Stimulated activated CD4-positive, alpha-beta T cell treated with anti-CD3 and anti-CD28 coated beads, Interleukin-12 subunit alpha, Interleukin-12 subunit beta, amount 100 ng/mL, for 4 hours (primary cell): ENCODE measurements at places on chromosomes 7 and 10.

- DNase-seq, result no peak
Observed at GRCh38 chr10:120793088-120793487, 58.1 kb upstream of the WDR11 start.

DNA sequence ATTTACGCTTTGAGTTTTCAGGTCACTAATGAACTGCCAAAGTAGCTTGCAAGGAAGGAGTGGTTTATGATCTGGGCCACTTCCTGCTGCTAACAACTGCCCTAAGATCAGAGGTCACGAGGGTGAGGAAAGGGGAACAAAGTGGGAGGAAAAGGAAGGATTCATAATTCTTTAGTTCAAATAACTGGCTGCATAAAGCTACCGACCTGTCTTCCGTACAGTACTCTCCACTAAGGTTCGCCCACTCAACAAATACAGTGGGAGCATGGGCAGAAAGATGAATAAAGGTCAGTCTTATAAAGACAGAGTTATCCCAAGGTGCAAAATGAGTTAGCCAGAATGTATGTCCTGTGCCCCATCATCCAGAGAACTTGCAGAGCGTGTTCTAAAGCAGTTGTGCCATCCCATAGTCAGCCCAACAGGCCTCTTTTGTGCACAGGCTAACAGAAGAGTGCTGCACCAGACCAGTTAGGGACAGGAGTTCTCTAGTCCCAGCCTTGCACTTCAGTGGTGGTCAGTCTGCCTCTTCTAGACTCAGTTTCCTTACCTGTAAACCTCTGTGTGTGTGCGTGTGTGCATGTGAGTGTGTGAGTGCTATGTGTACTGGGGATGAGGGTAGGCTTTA, 65.9 kb downstream of the CREB3L2 start:
- no peak for DNase-seq

DNA sequence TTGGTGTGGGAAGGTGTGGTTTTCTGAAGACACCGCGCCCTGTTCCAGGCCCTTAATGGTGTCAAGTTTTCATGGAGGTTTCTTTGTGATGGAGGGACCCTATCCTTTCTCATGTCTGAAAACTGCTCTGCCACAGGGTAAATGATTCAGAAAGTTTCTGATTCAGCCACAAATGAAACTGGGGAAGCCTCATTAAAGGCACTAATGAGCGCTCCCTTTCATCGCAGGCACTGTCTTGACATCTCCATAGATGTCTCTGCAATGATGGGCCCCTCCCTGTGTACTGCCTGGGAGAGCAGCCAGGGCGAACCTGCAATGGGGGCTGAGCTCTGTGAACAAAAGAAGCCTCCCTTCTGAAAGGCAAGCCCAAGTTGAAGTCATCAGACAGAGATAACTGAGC, 355.3 kb downstream of the PRPF18 start:
- DNase-seq, result no peak

GRCh38 chr10:130905386-130905785, 406.1 kb downstream of the TCERG1L start:
- DNase-seq, result no peak

GRCh38 chr10:125137601-125138438, 22.5 kb downstream of the CTBP2 start:
- no peak for DNase-seq

DNA sequence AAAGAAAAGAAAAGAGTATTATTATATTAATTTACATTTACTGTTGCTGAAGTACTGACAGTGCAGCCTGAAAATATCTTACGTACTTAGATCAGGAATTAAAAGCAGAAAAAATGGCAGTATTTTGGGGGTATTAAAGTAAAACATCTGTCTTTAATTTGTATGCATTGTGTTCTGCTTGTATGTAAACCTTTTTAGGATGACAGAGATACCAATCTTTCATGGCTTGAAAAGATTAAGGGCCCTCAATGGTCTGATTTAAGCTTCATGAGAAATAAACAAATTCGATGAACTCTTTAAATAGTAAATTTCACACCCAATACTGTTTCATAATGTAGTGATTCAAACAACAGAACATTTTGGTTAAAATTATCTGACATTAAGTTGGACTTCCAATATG, 116.3 kb downstream of the MLLT10 start:
- DNase-seq, result no peak

- no peak for DNase-seq
Observed at GRCh38 chr10:125103924-125104323, 56.4 kb downstream of the CTBP2 start.

GRCh38 chr10:126930131-126930882, 25.1 kb downstream of the DOCK1 start:
- no peak for DNase-seq

DNA sequence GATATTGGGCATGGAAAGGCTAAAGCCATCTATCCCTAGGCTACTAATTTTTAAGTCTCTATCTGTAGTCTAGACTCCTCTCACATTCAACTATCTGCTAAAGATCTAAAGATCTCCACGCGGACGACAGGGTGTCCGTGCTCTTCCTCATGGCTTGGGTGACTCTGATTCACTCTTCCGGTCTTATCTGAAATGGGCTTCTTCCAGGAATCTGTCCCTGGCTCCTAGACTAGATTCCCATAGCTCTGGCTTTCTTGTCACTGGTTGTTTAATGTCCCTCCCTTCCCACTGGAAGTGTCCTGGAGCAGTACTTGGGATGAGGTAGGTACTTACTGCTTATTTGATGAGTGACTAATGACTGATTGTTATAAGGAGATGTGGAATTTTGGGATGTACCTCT, 62.0 kb upstream of the PODXL start:
- DNase-seq, result no peak

DNA sequence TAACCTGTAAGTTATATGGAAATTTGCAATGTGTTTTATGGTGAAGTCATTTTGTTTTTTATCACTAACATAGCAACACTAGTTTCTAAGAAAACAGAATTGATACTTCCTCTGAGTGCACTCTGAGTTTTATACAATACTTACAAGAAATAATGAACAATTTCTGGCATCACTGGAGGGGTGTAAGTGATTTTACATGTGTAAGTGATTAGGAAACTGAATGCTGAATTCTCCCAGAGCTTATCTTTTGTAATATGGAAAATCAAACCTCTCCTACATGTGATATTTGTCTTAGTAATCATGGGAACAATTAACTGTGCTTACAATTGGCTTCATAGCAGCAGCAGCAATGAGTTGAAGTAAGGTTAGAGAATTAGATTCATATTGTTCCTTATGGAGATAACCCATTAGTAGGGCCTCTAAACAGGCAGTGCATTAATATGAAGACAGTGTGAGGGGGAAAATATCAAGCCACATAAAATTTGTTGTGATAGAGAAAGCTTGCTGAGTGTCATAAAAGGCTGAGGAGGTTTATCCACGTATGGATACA, 37.4 kb downstream of the SEMA3C start:
- DNase-seq, result no peak

- DNase-seq, result no peak
Observed at GRCh38 chr10:62661143-62661542, 143.4 kb upstream of the ADO start.

DNA sequence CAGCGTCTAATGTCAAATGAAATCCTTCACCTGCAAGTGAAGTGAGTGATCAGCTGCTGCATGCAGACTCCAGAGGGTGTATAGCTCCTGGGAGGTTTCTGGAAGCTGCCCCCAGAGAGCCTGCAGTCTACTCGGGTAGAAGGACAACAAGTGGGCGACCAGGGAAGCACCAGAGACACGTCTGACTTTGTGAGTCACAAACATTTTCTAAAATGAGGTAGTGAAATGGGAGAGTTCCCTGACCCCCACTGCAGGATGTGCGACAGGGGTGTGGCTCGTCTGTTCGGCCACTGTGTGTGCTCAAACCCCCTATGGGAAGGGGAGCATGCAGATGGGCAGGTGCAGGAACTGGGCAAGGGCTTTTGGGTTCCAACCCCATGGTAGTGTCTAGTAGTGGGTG, 177.1 kb upstream of the PRKCQ start:
- DNase-seq, result no peak

DNA sequence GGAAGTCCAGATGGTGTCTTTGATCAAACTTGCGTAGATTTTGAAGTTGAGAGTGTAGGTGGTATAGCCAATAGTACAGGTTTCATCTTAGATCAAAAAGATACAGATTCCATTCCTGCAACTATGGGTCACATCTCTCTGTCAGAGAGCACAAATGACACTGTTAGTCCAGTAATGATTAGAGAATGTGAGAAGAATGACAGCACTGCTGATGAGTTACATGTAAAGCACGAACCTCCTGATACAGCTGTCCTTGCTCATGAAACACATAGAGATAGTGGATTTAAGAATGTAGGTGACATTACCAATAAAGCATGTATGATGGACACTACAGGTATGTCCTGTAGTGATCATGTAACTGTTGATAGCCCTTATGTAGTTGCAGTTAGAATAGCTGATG, 59.1 kb downstream of the LOXL4 start:
- no peak for DNase-seq

GRCh38 chr7:51021906-51022570, 239.3 kb upstream of the GRB10 start:
- no peak for DNase-seq

DNA sequence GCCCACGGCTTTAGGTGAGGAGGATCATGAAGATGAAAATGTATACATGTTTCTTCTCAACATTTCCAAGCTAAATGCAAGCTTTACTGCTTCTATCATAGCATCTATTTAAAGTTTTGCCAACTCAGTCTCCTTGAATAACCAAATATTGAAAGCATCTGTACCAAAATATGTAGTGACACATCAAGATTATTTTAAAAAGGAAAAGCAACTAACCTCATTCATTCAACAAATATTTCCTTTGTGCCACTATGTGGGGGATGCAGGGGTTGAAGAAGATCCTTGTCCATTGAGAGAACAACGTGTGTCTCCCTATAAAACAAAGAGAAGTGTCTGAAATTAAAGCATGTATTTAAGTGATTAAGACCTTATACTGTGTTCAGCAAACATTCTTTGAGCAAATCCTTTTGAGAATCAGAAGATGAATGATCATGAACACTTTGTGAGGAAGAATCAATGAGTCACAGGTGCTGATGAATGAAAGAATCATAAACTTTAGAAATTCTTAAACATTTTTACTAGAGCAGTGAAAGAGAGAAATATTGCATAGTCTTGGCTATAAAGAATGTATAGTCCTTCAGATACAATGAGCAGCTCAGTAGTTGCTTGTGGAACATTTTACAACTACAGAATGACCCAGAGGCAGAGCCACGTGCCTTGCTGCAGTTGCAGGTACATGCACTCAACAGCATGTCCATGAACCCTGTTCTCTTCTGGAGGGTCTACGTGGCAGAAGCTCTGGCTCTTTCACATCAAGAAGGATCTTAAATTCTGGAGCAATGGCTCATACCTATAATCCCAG, 13.9 kb downstream of the TAS2R60 start:
- DNase-seq, result no peak

GRCh38 chr7:96649981-96650380, 59.7 kb downstream of the SEM1 start:
- no peak for DNase-seq

- no peak for DNase-seq
Observed at GRCh38 chr7:29623973-29624372, 60.3 kb downstream of the PRR15 start.

DNA sequence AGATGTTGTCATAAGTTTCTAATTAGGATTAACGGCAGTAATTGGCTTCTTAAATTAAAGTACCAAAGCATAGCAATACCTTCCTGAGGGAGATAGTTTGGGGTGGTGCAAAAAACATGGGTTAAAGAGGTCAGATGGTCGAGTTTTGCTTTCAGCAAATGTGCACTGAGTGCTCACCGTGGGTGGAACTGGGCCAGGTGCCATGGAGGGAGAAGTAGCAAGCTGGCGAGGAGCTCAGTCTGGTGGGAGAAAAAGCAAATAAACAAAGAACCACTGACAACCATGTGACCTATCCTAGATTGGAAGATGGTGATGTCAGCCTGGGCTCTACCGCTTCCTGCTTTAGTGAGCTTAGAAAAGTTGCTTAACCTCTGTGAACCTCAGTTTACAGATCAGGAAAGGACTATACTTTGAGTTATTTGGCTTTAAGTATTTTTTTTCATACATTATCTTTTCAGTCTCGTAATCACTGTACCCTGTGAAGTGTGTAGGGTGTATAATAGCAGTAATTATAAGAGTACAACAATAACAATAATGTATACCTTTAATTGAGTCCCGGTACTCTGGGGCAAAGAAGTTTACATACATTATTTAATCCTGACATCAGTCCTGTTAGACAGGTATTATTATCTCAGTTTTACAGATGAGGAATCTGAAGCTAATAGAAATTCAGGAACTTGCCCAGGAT, 69.0 kb upstream of the PDCD4 start:
- DNase-seq, result no peak

DNA sequence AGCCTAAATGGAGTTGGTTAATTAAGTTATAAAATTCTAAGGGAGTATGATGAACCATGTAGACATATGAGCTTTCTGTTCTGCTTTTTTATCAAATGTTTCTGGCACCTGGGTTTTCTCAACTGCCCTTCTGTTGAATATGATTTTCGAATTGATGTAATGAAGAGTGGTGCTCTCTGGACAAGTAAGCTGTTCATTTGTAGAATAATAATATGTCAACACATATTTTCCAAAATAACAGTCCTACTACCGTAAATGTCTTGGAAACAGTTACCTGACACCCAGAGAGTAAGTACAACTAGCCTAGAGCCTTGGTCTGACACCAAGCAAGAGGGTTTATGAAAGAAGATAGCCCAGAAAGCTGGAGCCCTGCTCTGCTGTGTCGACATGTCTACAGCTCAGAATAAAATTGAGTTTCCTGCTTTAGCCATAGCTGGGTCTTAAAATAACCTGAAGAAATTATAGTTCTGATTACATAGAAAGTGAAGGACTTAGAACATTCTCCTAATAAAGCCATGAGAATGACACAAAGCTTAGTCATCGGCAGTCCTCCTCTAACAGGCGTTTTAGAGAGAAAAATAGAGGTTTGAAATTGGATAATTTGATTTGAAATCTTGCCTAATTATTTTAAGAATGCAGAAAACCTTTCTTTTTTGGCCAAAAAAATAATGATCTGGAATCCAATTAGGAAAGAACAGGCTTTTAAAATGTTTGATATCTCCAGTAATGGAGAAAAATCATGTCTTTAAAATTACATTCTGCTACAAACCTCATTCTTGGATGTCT, 25.1 kb downstream of the HDAC9 start:
- no peak for DNase-seq

DNA sequence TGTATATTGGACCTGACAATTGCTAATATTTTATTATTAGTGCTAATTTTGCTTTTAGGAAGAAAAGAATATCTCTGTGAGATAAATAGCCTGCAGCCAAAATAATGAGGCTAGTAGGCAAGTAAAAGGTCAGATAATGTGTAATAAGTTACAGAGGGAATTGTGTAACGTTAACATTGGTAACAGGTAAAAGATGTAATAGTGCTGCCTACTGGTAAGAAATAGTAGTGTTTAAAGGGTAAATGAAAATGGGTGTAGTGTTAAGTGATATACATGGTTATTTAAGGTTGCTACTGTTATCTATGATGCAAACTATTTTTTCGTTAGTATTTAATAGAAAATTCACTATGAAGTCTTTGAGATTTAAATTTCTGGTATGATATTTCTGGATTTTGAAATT, 9.2 kb upstream of the FOXP2 start:
- DNase-seq, result no peak

GRCh38 chr10:104067525-104067924, 18.2 kb downstream of the COL17A1 start:
- no peak for DNase-seq
